ENCODE measurements at places on chromosomes 3 and 15. TPM values are rescaled to one million over a fixed set of nuclear protein-coding genes. Genes with fewer than 3 reads are reported as not detected.

The TMEM43 gene
- total RNA-seq, result 50.2 TPM

The WNT7A gene
- 2.5 TPM for total RNA-seq

The SUSD5 gene
- total RNA-seq, result not detected

The SPESP1 gene
- total RNA-seq, result not detected

DNA sequence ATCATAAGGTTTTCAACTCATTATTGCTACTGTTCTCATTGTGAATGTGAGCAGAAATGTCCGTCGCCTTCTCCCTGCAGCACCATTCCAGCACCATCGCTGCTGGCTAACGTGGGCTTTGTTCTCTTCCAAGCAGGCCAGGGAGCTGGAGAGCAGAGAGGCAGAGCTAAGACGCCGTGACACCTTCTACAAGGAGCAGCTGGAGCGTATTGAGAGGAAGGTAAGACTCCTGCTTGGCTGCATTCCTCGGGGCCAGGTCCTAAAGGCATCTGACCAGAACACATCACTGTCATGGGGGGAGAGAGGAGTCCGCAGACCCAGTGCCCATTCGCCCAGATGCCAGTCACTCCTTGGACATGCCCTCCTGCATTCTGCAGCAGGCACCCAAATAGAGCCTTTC lies 130.4 kb upstream of the PLXNA1 start:
- H3K4me1 ChIP-seq, result no peaks in the 10 kb centered on the region
- H3K36me3 ChIP-seq, result no peaks in the 10 kb centered on the region
- no peak overlapping the region for H3K27ac ChIP-seq
- H3K27me3 ChIP-seq, result no peaks in the 10 kb centered on the region
- DNase-seq, result no peak

GRCh38 chr15:64623347-64623996 lies 151.9 kb downstream of the RBPMS2 start:
- peaks cover 61% of the 10 kb centered on the region for H3K4me1 ChIP-seq
- H3K27ac ChIP-seq, result peak overlapping the region; percentile 69
- DNase-seq, result no peak
- peak overlapping the region; percentile 72 for H3K4me3 ChIP-seq
- H3K36me3 ChIP-seq, result no peaks in the 10 kb centered on the region
- H3K27me3 ChIP-seq, result no peaks in the 10 kb centered on the region

DNA sequence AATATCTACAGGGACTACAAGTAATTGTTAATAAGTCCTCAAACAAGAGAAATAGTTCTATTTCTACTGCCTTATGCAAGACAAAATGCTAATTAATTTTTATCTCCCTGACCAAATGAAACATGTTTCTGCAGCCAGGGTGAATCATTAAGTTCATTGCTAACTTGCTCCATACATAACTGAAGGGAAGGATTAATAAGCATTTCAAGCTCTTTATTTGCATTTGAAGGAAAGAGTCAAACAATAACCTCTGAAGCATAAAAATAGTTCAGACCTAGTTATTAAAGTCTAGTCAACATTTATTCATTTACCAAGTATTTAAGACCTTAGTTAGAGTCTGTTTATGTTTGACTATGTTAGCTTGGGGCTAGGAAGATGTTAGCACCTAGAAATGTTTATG lies 120.0 kb downstream of the ATP1B3 start:
- H3K36me3 ChIP-seq, result peaks cover 2% of the 10 kb centered on the region
- H3K27ac ChIP-seq, result no peak overlapping the region
- H3K4me3 ChIP-seq, result no peak overlapping the region
- H3K4me1 ChIP-seq, result no peaks in the 10 kb centered on the region

DNA sequence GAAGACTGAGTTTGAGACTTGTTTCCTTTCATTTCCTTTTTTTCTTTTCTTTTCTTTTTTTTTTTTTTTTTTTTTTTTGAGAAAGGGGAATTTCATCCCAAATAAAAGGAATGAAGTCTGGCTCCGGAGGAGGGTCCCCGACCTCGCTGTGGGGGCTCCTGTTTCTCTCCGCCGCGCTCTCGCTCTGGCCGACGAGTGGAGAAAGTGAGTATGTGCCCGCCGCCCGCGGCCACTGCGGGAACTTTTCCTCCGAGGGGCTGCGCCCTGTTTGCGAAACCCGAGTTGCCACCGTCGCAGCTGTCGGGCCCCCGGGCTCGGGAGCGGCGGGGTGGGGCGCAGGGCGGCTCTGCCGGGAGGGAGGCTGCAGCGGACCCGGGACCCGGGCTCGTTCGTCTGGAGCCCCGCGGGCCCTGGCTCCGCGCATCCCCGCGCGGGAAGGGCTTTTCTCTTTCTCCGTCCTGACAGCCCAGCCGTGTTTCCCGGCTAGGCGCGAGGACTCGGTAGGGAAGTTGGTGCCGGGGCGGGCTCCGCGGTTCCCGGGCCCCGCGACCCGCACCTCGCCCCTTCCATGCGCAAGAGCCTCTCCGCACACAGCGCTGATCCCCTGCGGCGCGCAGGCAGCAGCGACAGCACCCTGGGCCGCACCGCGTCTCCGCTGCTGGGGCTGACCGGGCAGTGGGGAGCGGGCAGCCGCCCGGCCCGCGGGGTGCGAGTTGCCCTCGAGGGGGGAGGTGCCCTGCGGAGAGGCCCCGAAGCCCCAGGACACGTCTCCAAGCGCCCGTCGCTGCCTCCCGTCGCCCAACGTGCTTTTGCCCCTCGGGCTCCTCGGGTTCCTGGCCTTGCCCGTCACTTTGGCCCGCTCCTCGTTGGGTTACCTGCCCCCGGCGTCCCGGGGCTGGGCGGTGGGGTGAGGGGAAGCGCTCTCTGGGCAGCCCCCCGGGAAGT lies 1.4 kb downstream of the IGF1R start:
- no peaks in the 10 kb centered on the region for H3K36me3 ChIP-seq
- H3K4me3 ChIP-seq, result peak overlapping the region; percentile 51

DNA sequence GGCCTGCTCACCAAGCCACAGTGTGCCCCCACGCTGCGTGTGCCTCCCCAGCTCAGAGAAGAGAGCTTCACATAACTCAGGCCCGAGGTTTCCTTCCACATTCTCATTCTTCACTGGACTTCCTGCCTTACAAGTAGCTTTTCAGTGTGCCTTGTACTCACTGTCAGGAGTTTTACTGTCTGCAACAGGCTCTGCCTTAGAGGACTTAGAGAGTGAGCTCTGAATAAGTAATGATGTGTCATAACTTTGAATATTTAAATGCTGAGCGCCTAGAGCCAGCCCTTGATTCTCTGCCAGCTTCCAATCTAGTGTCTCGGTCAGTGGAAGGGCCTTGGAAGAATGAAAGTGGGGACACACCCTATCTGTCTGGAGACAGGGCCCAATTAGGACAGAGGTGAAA lies 41.8 kb downstream of the ITGB5 start:
- no peaks in the 10 kb centered on the region for H3K4me1 ChIP-seq
- no peak for DNase-seq
- no peak overlapping the region for H3K27ac ChIP-seq

DNA sequence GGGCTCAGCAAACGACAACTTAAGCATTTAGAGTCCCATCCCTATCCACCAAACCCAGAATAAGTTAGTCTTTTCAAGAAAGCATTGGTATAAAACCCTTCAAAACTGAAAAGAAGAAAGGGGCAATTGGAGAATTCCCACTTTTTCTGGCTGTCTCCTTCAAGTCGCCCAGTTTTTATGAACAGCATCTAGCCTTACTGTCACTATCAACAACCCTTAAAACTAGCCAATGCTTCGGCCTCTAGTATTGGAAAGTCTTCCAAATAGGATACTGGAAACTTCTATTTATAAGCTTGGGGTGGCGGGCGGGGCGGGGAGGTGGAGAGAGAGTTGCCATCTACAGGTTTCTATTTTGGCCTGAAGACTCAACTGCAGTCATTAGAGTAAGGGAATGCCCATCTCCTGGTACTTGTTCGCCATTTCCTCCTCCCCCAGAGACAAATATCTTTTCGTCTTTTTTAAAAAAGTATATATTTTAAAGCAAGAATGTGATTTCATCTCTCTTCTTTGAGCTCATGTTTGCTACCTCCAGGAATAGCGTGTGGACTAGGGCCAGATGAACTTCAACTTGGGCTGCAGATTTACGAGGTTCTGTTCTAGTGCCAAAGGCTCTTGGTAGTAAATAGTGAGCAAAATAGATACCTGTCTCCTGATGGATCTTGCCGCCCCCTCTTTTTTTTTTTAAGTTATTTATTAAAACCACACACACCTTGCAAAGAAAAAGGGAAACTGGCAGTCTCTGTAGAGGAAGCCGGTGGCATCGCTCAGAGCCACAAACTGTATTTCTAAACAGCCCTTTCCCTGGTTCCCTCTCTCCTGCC lies 2.7 kb downstream of the BCL6 start:
- no peaks in the 10 kb centered on the region for H3K27me3 ChIP-seq
- no peaks in the 10 kb centered on the region for H3K36me3 ChIP-seq
- H3K4me3 ChIP-seq, result peak overlapping the region; percentile 97
- H3K4me1 ChIP-seq, result peaks cover 85% of the 10 kb centered on the region

DNA sequence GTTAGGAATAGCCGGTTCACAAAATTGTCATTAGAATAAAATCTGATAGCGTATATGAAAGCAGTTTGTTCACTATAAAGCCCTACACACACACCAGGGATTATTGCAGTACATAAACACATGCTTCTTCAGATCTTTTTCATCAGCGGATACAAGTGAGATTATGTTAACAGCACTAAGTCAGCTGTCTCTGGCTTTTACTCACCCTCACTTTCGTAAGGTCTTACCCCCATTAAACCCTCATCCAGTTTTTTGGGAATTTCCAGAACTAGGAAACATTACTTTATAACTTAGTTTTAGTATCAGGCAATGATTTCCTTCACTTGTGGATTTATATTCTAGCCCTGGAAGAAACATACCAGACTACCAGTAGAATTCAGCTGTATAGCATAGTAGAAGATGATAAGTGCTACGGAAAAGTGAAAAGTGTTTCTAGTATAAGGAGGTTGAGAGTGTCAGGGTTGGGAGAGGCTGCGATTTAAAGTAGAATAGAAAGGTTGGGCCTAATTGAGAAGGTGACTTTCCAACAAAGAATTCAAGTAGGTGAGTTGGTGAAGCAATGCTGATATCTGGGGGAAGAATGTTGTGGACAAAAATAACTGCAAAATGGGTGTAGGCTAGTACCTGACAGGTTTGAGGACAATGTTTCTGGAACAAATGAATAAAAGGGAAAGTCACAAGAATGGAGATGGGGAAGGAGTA lies 22.7 kb downstream of the TMEM207 start:
- H3K4me1 ChIP-seq, result no peaks in the 10 kb centered on the region
- H3K27me3 ChIP-seq, result peaks cover 7% of the 10 kb centered on the region
- no peak overlapping the region for H3K4me3 ChIP-seq

DNA sequence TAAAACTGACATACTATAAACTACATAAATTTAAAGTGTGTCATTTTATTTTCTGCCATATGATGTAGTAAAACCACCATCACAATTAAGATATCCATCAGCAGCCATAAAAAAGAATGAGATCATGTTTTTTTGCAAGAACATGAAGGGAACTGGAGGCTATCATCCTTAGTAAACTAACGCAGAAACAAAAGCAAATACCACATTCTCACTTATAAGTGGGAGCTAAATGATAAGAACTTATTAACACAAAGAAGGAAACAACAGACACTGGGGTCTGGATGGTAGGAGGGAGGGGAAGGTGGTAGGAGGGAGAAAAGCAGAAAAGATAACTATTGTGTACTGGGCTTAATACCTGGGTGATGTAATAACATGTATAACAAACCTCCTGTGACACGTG lies 24.6 kb downstream of the CCDC14 start:
- no peak overlapping the region for H3K27ac ChIP-seq
- H3K27me3 ChIP-seq, result no peaks in the 10 kb centered on the region

DNA sequence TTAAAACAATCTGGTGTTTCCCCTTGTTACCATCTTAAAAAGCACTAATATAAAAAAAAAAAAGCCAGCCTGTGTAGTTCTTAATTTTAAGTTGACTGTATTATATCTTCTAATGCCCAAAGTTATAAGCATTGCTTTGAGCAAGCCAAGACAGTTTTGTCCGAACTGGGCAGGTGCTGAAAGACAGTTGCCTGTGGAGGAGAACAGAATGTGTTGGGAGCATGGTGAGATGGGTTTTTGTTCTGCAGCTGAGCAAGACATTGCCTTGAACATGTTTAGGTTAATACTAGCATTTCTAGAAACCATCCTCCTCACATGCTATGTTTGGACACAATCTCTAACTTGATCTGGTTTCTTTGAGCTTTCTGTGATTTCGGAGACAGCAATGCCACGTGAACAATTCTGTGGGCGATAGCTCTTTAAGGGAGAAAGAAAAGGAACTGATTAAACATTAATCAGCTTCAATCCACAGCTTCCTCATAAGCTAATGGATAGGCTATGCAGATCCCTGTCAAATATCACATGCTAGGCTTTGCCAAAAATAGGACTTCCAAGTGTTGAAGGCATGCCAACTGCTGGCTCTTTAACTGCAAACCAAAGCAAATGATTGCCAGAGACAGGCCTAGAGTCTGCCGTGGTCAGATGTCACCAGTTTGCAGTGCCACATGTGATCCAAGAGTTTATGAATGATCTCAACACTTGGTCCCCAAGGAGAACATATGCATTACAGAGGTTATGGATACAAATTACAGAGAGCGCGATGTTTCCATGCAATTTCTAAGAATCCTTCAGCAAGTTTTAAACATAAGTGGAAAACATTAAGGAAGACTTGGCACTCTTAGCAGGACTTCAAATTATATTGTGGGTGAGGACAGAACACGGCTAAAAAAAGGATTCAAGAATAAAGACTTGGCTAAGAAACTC lies 428.1 kb downstream of the ROBO2 start:
- H3K27ac ChIP-seq, result no peak overlapping the region
- DNase-seq, result no peak
- no peak overlapping the region for H3K4me3 ChIP-seq
- no peaks in the 10 kb centered on the region for H3K36me3 ChIP-seq
- H3K27me3 ChIP-seq, result no peaks in the 10 kb centered on the region
- H3K4me1 ChIP-seq, result no peaks in the 10 kb centered on the region

- H3K27ac ChIP-seq, result peak overlapping the region; percentile 93
- no peaks in the 10 kb centered on the region for H3K27me3 ChIP-seq
- H3K4me1 ChIP-seq, result peaks cover 74% of the 10 kb centered on the region
- H3K36me3 ChIP-seq, result no peaks in the 10 kb centered on the region
- no peak for DNase-seq
- peak overlapping the region; percentile 80 for H3K4me3 ChIP-seq
Observed at GRCh38 chr3:20042331-20042730, 2.1 kb downstream of the KAT2B start.

- no peak overlapping the region for H3K27ac ChIP-seq
- no peaks in the 10 kb centered on the region for H3K4me1 ChIP-seq
- H3K4me3 ChIP-seq, result no peak overlapping the region
- H3K36me3 ChIP-seq, result no peaks in the 10 kb centered on the region
- H3K27me3 ChIP-seq, result peaks cover 1% of the 10 kb centered on the region
Observed at GRCh38 chr3:189822726-189823125, 191.5 kb downstream of the TP63 start.

- no peaks in the 10 kb centered on the region for H3K36me3 ChIP-seq
- no peak overlapping the region for H3K27ac ChIP-seq
- H3K4me3 ChIP-seq, result no peak overlapping the region
- no peak for DNase-seq
Observed at GRCh38 chr3:195023989-195024388, 247.0 kb downstream of the XXYLT1 start.

Measured in CD4-positive, CD25-positive, alpha-beta regulatory T cell (primary cell).